ENCODE measurements at places on chromosomes 11 and 22.
A peak's percentile ranks its signal among the peaks of the same experiment; 100 is the strongest.

DNA sequence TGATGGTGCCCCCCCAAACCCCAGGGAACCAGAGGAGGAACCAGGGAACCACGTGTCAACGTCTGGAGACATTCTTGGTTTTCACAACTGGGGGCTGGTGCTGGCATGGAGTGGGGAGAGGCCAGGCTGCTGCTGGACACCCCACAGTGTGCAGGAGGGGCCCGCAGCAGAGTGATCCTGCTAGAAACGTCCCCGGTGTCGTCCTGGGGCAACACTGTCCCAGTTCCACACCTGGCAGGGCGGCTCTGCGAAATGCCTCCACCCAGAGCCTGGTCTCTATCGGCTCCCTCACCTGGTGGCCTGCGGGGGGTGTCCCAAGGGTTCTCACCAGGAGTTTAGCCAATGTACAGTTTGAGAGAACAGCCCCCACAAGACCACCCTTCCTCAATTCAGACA is 226.3 kb downstream of the CTTN start:
- DNase-seq: no peak

GRCh38 chr22:36884349-36885158 is 23.7 kb downstream of the NCF4 start:
- DNase-seq: peak; percentile 81

DNA sequence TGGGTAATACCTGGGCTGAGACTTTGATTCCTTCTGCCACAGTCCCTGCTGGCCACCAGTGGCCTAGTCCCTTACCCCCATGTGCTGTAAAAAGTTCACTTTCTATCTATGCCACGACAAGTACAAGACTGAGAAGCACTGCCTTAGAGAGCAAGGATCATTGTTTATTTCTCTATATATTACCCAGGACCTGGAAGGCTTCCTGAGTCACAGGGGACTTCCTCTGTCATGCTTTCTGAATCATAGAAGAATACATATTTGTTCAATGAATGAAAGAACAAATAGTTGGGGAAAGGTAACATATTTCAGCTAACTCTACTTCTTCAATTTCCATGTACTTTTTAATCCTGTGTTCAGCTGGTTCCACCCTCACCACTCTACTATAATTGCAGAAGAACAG is 5.5 kb upstream of the SYT9 start:
- DNase-seq: no peak

GRCh38 chr11:64476881-64477280 is 114.1 kb upstream of the SLC22A12 start:
- no peak for DNase-seq

- no peak for DNase-seq
These were observed 58.4 kb upstream of the NUP50 start for GRCh38 chr22:45105281-45105702.

DNA sequence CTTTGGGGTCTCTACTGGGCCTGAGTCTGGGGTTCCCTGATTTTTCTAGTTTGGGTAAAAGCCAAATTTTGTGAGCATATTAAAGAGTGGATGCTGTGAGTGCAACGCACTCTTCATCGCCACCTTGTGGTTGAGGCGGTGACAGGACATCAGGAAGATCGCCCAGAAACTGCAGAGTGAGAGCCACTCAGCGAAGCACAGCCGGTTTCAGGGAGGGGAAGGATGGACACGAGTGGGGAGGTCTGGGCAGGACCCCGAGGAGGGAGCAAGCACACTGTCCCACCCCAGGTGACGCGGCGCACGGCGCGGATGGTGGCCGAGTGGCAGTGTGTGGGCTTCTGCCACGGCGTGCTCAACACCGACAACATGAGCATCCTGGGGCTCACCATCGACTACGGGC is 9.1 kb downstream of the SELENOO start:
- DNase-seq: peak; percentile 71

GRCh38 chr11:119729951-119730613 is 1.1 kb upstream of the NECTIN1 start:
- DNase-seq: peak; percentile 89

DNA sequence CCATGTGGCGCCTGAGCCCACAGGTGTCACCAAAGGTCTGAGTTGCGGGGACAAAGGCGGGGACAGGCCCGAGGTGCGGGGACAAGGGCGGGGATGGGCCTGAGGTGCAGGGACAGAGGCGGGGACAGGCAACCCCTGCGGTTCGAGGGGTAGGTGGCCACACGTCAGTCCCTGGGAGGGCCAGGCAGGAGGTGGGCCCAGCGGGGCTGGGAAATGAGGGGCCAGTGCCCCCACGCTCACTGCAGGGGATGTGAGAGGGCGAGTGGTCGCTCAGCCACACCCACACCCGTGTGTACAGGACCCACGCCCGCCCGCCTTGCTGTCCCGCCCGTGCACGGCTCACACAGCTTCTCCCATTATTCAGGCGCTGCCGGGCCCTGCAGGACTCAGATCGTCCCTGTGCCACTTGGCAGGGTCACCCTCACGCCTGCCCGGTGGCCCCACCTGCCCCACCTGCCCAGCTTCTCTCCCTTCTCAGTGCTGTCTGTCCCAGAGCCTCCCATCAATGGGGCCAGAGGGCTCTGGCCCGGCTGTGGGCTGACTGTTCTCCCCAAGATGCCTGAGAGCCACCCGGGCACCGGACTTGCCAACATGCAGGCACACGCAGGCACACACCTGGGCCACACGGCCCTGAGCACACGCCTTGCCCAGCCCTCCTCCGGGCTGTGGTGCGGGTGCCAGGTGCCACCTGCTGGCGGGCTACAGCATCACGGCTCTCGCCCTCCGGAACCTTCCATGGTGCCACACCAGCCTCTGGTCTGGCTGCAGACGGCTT is 14.2 kb upstream of the MUC6 start:
- DNase-seq: peak; percentile 70

DNA sequence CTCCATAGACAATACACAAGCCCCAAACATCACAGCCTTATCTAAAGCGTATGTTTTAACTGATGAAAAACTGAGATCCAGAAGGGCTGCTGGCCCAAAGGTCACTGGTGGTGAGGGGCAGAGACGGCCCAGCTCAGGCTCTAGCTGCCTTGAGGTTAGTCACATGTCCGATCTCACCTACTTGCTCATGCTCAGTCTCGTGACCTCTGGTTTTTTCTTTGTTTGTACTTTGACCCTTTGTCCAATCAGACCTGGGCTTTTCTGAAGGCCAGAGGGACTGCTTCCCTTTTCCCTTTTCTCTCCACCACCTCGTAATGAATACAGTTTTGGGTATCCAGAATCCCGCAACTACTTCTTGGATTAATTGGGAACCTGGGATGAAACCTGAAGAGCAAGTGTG is 28.6 kb downstream of the MMP20 start:
- DNase-seq: no peak

DNA sequence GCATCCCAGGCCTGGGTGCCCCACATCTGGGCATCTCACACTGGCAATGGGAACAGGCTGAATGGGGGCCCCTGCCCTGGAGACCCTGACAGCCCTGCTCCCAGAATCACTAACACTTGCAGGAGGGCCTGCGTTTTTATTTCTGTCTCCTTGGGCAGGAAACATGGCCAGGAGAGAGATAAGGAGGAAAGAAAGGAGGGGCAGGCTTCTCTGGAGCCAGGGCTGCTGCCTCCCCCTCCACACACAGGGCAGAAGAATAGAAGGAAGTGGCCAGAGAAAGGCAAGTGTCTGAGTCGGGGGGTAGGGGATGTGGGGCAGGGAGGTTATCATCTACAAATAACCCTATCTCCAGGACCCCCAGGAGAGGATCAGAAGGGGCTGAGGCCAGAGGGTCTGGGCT is 25.5 kb upstream of the TSPAN18 start:
- DNase-seq: peak; percentile 47

- no peak for DNase-seq
These were observed 113.1 kb upstream of the B3GAT1 start for GRCh38 chr11:134524896-134525845.

DNA sequence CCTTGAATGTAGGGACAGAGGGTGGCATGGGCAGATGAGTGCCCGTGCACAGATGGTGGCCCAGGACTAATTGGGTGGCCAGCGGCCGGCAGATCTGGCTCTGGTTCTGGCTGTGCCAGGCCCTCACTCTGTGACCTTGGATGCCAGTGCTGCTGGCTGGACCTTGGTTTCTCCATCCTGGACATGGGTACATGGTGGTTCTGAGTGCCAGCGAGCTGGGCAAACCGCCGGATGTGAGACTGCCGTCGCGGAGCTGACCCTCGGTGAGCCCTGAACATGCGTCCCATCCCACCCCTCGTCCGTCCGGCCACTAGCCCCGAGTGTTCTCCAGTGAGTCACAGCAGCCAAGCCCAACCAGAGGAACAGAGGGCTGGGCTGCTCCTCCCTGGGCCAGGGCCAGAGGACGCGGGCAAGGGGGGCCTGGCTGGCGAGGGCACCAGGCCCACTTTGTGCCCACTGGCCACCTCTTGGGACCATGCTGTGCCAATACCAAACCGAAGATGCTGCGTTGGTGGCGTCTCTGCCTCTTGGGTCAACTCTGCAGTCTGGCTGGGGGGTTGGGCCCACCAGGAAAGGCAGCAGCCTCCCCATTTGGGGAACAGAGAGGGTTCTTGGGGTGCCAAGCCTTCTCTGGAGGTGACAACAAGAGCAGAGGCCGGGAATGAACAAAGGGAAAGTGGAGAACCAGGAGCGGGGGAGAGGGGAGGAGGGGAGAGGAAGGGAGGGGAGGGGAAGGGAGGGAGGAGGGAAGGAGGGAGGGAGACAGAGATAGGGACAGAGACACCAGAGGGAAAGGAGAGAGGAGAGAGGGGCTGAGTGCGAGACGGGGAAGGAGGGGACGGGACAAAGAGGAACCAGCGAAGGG is 10.7 kb downstream of the LSP1 start:
- peak; percentile 90 for DNase-seq

DNA sequence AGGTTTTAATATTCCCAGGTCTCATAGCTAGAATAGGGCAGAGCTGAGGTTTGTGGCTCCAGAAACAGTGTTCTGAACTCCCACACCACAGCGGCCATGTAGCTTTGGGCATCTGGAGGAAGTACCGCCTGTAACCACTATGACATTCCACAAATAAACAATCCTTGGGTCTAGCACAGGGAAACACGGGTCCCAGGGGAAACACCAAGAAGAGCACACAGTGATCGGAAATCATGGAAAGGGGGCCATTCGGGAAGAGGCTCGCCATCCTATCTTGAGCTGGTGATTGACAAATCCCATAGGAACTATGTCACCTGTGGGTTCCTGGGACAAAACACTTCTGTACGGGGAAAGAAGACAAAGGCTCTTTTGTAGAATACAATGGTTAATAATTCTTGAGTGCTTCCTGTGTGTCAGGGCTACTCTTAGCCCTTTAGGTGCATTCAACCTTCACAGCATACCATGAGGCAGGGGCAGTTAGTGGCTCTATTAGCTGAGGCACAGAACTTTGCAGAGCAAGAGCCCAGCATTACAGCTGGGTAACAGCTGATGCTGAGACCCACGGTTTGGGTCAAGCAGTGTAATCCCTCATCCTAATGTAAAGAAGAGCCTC is 514.2 kb downstream of the NTM start:
- no peak for DNase-seq

DNA sequence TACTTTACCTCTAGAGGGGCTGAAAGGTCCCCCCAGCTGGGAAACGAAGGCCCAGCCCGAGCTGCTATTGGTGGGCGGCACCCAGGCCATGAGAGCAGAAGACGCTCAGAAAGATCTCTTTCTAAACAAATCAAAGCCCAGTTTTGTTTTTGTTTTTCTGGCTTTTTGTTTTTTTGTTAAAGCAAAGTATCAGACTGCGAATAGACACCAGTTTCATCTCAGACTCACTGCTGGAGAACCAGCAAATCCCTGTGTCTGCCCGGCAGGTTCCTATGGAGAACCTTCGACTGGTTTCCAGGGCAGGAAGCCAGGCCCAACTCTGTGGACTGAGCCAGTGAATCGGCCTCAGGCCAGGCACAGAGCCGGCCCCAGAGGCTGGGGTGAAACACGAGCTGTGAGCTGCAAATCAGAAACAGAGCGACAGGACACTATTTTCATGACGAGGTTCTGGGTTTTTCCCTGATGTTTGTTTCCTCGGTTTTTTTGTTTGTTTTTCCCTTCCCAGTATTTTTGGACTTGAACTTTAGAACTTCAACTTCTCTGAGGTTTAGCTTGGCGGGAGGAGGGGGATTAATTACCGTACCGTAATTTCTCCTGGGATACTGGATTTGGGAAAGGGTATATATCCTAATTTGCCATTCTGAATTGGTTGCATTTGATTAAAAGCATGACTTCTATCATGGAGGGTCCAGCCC is 16.0 kb upstream of the B4GALNT4 start:
- DNase-seq: no peak

DNA sequence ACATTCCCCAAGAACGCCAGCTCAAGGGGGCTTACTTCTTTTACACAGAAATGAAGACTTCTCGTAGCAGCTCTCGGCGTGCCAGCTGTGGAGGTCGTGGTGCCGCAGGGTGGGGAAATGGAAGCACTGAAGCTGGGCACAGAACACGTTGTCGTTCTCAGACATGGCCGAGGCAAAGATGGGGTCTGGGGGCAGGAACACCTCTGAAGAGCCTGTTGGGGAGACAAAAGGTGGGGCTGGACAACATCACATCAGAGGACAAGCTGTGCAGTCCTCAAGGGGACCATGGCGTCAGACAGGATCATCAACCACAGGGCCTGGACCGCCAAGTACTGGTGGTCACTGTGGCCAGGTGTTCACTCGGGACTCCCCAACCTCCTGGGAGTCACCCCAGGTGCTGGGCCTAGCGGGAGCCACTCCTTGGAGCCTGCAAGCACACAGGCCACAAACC is 65.2 kb downstream of the DGCR2 start:
- no peak for DNase-seq

DNA sequence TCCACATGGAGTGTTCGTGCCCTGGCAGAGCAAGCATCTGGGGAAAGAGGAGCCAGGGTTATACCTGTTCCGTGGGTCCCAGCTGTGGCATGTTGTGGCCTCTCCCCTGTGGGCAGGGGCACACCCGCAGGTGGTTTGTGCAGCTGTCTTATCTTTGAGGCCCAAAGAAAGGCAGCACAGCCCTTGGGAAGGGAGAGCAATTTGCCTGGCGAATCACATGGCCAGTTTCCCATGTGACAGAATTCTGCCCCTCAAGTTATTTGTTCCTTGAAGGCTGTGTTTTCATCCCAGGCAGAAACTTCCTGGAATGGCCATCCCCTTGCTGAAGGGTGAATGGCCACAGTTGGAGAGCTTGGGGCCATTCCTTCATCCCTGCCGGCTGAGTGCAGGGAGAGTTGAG is 16.4 kb upstream of the COX8A start:
- DNase-seq: no peak

GRCh38 chr11:64829536-64830251 is 14.8 kb downstream of the CDC42BPG start:
- DNase-seq: no peak

DNA sequence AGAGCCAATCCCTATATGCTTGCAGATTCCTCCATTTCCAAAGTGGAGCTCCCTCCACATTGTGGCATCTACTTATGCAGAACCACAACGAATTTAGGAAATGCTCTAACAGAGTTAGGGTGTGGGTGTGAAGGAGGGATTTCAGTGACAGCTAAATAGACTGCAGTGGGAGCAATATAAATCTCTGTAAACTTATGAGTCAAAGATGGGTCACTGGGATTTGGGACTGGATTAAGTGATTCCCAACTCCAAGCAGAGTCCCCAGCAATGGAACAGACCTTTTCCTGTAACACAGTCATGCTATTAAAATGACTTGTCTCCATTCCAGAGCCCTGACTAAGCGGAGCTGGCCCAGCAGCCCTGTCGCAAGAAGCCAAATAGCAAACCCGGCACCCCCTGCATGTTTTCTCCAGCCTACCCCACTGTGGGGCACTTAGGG is 36.6 kb downstream of the RPL27A start:
- peak; percentile 84 for DNase-seq

GRCh38 chr22:38071421-38072321 is 12.3 kb downstream of the SLC16A8 start:
- no peak for DNase-seq

Data from cardiac muscle cell (in vitro differentiated cells and primary cell).